ENCODE measurements at places on chromosomes 4 and X.

GRCh38 chr4:150562751-150563150 lies 19.2 kb upstream of the MAB21L2 start:
- no peak for DNase-seq

GRCh38 chrX:13689741-13690211 lies 848 bp downstream of the RAB9A start:
- DNase-seq = no peak

DNA sequence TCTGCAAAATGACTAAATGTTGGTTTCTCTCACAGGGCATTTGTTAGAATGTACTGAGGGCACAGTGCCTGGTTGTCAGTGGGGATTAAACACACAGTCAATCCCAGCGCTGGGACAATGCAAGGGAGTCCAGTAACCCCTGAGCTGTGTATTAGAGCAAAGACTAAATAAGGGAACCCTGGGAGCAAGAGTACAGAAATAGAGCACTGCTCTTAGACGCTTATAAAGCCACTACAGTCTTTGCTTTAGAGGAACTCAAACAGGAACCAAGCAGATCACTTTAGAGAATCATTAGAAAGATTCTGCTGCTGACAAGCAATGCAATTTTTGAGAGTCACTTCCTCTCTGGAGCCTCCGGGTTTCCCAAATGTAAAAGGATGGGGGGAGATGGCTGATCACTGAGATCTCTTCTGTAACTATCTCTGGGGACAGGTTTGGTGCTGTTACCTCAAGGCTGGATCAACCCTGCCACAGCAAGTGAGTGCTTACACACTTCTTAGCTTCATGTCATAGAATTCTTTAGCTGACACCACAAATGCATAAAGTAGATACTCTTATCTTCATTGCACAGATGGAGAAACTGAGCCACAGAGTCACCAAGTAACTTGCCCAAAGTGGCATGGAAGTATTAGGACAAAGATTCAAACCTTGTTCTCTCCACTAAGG lies 137.8 kb upstream of the CPEB2 start:
- DNase-seq = no peak

GRCh38 chr4:87093443-87094123 lies 126.8 kb downstream of the KLHL8 start:
- DNase-seq = peak; percentile 8

- no peak for DNase-seq
Measured at GRCh38 chr4:115489279-115489678, 375.9 kb upstream of the NDST4 start.

- DNase-seq = no peak
Measured at GRCh38 chrX:12447448-12448064, 309.3 kb downstream of the FRMPD4 start.

DNA sequence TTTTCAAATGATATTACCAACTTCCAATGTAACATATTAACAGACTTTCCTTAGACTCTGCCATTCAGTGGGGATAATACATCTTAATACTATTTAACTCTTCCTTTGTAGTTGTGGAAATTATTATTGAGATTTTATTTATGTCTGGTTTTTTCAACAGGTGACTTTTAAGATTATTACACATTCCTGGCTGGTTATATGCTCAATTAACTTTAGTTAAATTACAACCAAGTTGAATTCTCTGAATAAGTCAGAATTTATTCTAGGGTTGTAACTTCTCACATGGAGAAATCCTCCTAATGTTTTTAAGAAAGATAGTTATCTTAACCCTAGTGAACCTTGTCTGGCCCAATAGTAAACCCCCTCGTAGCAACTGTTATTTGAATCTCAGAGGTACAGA lies 107.3 kb downstream of the SLC10A6 start:
- DNase-seq = no peak

DNA sequence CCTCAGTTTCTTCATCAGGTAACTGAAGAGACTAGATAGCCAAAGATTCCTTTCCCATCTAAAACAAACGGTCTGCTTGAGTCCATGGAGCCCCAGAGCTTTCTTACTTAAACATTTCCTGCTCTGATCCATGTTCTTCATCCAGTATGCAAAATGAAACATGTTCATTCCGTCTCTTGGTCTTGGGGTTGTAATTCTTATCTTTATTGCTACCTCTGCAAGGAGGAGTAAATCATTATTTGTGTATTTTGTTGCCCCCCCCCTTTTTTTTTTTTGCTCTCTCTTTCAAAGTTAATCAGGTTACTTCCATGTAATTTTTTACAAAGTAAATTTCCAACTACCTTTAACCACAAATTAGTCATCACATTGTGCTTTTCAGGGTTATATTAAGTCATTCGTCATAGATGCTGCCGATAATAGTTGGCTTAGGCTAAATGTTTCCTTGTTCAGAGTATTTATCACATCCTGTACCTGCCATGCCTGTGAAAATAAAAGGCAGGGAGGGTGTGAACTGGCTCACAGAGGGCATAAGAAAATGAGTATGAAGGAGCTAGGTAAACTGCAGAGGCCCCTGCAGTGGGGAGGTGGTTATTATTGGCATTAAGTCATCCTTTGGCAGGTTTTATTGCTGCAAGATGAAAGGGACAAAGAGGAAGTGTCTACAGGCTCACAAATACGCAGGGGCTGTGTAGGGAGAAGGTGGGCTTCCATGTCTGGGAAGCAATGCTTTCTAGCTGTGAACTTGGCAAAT lies 76.7 kb upstream of the HS3ST1 start:
- no peak for DNase-seq

GRCh38 chr4:85681221-85681657 lies 206.3 kb downstream of the ARHGAP24 start:
- DNase-seq = no peak

- DNase-seq = no peak
Measured at GRCh38 chrX:56728321-56728720, 722 bp upstream of the NBDY start.

DNA sequence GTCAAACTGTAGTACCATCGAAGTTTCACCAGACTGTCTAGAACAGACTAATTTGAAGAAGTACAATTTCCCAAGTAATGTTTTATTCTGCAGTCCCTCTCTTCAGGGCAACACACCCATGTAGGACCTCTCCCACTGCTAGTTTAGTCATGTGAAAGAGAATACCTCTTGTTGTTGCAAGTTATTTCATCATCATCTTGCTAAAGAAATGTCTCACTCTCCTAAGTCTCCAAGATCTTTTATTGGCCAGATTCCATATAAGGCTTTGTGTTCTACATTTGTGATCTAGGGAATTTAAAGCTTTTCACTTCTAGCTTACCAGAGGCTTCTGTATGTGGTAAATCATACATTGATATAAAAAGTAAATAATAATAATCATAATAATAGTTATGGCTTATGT lies 745.3 kb upstream of the MAGEB2 start:
- no peak for DNase-seq

DNA sequence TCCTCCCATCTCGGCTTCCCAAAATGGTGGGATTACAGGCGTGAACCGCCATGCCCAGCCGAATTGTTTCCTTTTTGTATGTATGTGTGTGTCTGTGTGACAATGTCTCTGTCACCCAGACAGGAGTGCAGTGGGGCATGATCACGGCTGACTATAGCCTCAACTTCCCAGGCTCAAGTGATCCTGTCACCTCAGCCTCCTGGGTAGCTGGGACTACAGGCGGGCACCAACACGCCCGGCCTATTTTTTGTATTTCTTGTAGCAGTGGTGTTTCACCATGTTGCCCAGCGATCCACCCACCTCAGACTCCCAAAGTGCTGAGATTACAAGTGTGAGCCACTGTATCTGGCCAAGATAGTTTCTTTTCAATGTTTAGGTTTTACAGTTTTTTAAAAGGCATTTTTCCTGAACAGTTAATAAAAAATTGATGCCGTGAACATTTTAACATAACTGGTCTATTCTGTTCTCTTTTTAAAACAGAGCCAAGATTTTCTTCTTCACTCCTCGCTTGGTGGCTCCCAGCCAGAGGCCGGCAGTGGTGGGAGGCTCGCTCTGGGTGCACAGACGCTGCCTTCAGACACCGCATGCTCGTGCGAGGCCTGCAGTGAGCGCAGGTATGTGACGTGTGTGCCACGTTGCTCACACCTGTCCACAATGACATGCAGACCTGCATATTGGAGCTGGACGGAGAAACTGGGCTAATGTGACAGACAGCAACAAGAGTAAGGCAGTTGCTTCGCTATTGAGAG lies 88.5 kb downstream of the FAM193A start:
- DNase-seq = no peak

DNA sequence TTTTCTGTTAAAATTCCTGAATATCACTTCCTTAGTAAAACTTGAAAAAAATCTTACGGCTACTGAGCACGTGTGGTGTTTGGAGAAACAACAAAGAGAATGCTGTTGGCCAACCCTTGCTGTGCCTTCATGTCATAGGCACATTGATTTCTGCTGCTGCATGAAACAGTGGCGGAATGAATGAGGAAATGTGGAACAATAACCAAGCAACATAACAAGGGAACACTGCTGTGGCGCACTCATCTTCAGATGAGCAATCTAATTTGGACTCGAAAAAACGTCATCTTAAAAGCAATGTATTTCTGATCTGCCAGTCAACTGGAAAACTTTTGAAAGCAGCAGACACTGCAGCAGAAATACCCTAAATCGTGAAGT lies 51.4 kb downstream of the PROM1 start:
- no peak for DNase-seq

GRCh38 chrX:17462881-17463280 lies 87.9 kb downstream of the NHS start:
- DNase-seq = no peak

All from activated CD4-positive, CD25-positive, alpha-beta regulatory T cell (primary cell).